ENCODE measurements at places on chromosomes 3 and 15.
A peak's percentile ranks its signal among the peaks of the same experiment; 100 is the strongest.

DNA sequence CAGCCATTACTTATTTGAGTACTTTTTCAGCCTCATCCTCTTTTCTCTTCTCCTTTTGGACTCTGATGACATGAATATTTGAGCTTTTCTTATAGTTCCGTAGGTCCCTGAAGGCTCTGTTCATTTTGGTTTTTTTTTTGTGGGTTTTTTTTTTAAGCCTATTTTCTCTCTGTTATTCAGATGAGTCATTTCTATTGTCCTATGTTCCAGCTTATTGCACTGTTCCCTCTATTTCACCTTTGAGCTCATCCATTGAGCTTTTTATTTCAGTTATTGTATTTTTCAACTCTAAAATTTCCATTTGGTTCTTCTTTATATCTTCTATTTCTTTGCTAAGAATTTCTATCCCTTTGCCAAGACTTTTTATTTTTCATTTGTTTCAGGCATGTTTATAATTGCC is 7.2 kb upstream of the MGLL start:
- DNase-seq = no peak

GRCh38 chr3:1726741-1727140 is 371.9 kb upstream of the CNTN4 start:
- no peak for DNase-seq

DNA sequence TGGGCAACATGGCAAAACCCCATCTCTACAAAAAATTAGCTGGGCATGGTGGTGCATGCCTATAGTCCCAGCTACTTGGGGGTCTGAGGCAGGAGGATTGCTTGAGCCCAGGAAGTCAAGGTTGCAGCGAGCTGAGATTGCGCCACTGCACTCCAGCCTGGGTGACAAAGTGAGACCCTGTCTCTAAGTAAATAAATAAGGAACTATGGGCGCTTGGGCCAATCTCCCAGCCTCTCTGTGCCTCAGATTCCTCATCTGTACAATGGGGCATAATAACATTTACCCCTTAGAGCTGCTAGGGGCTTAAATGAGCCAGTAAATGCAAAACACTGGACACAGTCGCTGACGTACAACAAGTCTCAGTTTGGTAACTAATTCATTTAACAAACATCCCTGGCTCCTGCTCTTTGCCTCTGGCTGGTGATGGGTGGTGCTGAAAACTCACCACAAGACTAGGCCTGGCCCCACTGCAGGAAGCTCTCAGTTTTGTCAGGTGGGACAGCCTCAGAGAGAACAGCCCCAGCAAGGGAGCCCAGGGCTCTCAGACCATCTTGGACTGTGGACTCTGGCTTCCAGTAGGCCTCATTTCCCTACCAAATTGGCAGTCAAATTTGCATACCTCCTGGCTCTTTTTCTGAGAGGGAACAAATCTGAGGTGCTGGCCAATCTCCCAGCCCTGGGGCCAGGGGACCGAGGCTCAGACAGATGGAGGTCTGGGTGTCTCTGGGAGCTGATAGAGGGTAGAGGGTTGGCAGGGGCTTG is 6.4 kb upstream of the TBC1D2B start:
- DNase-seq = no peak

- no peak for DNase-seq
Measured at GRCh38 chr15:82742134-82742533, 32.5 kb upstream of the AP3B2 start.

- no peak for DNase-seq
Measured at GRCh38 chr3:122357828-122358702, 25.0 kb downstream of the MIX23 start.

DNA sequence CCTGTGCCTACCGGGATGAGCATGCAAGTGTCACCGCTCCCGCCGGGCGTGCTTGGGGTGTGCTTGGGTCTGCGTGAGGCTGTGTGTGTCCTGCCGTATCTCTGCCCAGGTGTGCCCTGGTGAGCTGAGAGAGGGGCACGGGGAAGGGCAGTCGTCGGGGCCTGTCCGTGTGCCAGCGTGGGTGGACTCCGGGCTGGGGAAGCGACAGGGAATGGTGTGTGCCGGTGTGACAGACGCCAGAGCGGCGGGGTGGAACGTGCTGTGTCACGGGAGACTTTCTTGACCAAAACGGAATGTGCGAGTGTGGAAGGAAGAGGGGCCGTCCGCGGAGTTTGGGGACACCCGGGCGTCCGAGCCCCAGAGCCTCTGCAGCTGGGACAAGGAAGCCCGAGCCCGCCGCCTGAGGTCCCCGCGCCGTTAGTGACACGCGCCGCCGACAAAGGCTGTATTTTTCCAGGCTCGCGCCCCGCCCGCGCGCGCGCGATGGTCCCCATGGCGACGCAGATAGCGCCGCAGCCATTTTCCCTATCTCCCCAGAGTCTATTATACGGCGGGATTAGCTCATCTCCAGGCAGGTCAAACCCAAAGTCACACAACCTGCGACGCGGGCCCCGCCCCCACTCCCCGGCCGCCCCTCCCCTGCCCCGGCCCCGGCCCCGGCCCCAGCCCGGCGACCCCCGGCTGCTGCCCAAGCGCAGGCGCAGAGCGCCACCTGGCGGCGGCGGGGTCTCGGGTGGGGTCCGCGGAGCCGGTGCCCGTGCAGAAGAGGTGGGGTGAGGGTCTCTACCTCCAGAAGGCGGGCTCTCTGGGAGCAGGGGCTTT is 4.5 kb upstream of the GATA2 start:
- DNase-seq = no peak

- DNase-seq = no peak
Measured at GRCh38 chr3:175392653-175393052, 533.5 kb downstream of the NAALADL2 start.

DNA sequence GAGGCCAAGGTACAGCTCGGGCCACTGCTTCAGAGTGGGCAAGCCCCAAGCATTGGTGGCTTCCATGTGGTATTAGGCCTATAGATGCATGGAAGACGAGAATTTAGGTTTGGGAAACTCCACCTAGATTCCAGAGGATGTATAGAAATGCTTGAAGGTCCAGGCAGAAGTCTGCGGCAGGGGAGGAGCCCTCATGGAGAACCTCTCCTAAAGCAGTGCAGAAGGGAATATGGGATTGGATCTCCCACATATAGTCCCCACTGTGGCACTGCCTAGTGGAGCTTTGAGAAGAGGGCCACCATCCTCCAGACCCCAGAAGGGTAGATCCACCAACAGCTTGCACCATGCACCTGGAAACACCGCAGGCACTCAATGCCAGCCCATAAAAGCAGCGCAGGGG is 48.1 kb upstream of the XXYLT1 start:
- no peak for DNase-seq

DNA sequence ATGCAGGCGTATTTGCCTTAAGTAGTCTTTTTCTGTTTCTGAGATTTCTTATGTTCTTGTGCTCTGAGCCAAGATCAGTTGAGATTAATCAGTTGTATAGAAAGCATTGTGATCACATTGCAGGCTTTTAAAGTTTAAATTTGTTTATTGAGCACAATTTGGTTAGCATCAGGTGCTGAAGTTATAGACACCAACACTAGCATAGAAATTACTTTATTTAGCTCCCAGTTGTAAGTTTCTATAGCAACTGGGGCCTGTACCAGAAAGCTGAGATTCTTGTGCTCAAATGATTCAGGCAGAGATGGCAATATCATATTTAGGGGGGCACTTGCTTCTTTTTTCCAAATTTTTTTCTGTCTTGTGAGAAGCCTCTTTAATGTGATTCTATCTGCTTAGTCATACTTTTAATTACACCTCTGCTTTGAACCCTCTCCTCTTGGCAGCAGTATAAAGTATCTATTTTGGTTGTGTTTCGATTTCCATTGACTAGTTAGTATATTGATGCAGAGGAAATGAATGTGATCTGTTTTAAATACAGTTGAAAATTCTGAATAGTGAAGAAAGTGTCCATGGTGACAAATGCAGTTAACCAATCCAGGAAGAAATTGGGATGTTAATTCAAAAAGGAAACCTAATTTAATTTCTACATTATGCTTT is 241.7 kb upstream of the GBE1 start:
- DNase-seq = no peak

DNA sequence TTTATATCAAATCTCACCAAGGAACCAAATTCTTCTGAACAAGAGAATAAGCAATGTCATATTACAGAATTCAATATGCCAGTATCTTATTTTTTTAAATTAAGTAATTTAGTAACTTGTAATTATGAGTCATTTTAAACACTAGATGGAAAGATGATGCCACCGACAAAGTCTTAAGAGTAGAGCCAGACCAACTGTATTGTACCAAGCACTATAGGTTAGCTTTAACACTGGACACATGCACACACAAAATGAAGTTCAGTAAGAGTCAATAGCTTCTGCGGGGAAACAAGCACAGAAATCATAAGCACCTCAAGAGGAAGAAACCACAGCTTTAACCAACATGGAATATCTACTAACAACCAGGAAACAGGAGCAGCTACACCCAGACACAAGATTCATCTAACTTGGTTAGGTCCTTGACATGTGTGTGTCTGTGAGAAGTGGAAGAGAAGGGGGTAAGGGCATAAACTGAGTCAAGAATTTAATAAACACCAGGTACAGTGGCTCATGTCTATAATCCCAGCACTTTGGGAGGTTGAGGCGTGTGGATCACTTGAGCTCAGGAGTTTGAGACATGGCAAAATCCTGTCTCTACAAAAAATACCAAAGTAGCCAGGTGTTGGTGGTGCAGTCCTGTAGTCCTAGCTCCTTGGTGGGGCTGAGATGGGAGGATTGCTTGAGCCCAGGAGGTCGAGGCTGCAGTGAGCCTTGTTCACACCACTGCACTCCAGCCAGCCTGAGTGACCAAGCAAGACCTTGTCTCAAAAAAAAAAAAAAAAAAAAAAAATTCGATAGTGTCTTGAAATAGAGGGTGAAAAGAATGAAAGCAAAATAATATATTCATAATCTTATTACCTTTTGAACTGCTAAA is 28.9 kb downstream of the DENND4A start:
- DNase-seq = no peak

GRCh38 chr3:143771939-143772338 is 76.3 kb downstream of the SLC9A9 start:
- no peak for DNase-seq

DNA sequence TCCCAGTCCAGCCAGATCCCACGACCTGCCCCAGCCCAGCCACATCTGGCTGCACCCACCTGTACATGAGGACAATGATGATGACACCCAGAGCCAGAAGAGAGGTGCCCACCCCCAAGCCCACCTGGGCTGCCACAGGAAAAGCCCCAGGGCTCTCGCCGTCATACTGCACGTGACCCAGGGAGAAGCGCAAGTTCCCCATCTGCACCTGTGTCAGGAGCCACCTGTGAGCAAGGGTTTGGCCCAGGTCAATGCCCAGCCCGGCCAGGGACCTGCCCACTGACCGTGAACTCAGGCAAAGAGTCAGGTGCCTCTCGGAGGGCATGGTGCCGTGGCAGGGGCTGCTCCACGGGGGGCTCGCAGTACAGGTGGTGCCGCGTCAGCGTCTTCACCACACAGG is 16.3 kb downstream of the PLXNB1 start:
- no peak for DNase-seq

DNA sequence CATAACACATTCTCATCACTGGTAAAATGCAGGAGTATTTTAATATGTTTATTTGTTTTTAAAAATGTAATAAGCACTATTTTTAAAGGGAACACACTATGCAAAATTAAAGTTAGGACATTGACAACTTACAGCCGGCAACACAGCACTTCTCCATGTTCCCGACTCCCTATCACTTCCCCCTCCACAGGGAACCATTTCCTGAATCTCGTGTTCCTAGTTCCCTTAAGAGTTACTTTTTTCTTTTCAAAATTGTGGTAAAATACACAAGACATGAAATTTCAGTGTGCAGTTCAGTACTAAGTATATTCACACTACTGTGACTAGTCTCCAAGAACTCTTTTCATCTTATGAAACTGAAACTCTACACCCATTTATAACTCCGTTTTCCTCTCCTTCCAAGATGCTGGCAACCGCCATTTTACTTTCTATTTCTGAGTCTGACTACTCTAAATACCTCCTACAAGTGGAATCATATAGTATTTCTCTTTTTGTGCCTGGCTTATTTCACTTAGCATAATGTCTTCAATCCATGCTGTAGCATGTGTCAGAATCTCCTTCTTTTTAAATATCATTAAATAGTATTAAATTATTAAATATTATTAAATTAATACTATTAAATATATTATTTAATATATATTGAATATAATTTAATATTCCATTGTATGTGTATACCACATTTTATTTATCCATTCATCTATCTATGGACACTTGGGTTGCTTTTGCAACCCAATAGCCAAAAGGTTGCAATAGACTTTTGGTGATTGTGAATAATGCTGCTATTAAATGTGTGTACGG is 25.9 kb upstream of the UBE2Q2 start:
- DNase-seq = no peak

- DNase-seq = no peak
Measured at GRCh38 chr3:37668431-37668817, 193.3 kb upstream of the CTDSPL start.

GRCh38 chr15:51842852-51843737 is 13.6 kb downstream of the TMOD3 start:
- peak; percentile 82 for DNase-seq

DNA sequence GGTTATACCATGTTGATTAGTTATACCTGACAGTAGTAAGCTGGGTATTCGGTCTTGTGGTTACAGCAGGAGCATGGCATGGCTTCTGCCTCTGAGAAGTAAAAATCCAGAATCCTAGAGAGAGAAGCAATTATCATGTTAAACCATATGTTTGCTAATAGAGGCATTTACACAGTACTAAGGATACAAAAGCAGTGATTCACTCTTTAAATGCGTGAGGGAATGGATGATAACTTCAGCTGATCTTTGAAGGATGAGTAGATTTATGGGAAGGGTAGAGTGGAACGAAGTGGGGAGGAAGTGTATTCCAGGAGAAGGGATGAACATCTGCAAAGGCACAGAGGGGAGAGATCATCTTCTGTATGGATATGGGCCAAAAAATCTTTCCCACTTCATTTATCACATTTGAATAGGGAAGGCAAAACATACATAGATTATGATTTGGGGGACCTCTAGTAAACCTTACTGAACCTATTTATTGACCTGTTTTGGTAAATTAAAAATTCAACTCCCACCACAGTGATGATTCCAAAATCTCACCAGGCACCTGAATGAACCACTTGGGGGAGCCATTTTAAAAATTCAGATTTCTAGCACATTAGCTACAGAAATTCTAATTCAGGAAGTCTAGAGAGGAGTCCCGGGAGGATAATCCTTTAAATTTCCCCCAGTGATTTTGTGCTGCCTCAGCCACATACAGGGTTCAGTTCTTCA is 35.1 kb downstream of the IGSF10 start:
- no peak for DNase-seq

DNA sequence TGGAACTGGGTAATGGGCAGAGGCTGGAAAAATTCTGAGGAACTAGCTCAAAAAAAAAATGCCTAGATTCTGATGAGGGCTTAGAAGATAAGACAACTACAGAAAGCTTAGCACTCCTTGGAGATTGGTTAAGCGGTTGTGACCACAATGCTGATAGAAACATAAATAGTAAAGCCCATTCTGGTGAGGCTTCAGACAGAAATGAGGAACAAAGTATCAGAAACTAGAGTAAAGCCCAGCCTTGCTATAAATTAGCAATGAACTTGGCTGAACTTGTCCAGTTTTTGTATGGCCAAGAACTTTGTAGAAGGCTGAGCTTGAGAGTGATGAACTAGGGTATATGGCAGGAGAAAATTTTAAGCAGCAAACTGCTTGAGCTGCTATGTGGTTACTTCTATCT is 25.4 kb downstream of the GOLGB1 start:
- DNase-seq = no peak

Data from HCT116 (cell line).